ENCODE measurements at places on chromosomes 2 and 18.

DNA sequence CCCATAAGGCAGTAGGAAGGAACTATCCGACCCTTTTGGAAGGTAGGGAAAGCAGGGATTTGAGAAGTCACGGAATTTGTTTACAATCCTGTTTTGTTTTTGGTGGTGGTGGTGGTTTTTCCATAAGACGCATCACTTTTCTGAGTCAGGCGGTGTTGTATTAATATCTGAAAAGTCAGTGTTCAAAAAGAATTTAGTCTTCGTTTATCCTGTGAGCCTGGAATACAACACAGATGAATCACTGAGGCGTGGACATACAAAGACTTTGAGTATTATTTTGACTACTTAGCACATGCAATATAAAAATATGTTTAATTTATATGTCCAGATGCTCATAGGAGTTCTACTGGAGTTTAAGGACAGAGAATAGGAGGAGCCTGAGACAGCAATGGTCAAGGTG is 785 bp downstream of the ZNF892 start:
- no peak for DNase-seq

DNA sequence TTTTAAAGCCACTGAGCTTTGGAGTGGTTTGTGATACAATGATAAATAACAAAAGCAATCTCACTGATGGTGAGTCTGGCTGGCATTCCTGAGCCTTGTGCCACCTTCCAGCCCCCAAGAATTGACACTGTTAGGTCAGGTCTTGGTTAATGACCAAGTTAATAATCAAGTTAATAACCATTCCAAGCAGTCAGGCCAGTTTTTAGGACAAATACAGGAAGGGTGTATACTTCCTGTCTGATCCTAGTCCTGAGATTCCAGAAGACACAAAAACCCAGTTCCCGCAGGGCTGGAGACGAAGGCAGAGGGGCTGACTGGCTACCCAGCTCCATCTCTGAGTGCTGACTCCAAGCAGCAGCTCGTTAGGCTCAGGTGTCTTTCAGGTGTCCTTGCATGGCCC is 74.6 kb upstream of the LAPTM4A start:
- DNase-seq: no peak

DNA sequence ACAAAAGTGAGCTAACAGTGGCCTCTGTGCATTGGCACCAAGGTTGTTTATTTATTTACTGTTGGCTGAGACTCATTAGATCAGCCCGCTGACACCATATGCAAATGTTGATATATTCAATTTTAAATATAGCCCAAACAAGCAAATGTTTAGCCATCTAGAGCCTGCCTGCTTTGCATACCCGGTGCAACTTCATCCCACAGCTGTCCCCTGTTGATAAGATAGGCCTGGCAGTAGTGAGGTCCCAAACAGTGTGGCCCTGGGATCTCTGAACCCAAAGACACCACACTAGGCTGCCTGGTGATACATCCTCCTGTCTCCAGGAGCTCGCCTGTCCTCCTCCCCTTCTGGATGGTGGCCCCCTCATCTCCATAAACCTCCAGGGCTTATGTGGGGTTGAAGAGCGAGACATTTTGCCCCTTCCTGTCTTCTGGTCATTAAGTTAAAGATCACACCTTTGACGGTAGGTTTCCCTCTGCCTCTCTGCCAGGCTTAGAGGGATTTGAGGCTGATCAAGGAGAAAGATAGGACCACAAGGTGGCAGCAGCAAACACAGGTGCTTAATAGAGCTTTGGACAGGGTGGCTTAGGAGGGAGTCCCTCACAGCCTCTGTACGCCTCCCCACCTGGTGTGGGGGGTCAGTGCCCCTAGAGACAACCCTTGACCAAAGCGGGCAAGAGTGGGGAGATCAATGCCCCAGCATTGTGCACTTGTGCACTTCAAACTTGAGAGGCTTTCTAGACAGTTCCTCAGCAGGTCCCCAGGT is 23.7 kb upstream of the MYO5B start:
- DNase-seq: peak; percentile 25

- no peak for DNase-seq
Observed at GRCh38 chr18:42011053-42011452, 56.0 kb downstream of the PIK3C3 start.

DNA sequence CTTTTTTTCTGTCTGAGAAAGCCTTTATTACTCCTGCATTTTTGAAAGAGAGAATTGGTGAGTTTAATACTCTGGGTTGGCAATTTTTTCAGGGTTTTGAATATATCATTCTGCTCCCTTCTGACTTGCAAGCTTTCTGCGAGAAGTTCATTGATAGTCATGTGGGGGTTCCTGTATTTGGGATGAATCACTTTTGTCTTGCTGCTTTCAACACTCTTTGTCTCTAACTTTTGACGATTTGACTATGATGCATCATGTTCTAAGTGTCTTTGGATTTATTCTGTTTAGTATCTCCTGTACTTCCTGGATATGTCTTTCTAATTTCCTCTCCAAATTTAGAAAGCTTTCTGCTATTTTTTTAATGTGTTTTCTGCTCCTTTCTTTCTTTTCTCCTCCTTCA is 41.0 kb upstream of the SLC9A2 start:
- DNase-seq: no peak

GRCh38 chr2:56008661-56009431 is 85.3 kb upstream of the EFEMP1 start:
- DNase-seq: no peak

- no peak for DNase-seq
Observed at GRCh38 chr2:192267484-192267883, 72.8 kb upstream of the TMEFF2 start.

DNA sequence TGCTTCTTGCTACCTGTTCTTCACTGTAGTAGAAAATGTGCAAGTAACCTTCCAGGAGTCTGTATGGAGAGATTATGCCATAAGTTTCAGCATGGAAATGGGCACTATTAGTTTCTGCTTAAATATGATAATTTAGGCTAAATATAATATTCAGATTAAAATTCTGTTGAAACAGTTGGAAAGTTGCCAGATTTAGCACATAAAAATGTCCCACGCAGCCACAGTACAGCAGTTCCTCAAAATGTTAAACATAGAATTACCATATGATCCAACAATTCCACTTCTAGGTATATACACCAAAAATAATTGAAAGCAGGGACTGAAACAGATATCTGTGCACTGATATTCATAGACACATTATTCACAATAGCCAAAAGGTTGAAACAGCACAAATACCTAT is 121.2 kb downstream of the NRP2 start:
- no peak for DNase-seq

GRCh38 chr2:70789304-70790135 is 923 bp downstream of the FIGLA start:
- DNase-seq: peak; percentile 75

GRCh38 chr2:62741954-62742722 is 36.6 kb downstream of the EHBP1 start:
- DNase-seq: no peak

DNA sequence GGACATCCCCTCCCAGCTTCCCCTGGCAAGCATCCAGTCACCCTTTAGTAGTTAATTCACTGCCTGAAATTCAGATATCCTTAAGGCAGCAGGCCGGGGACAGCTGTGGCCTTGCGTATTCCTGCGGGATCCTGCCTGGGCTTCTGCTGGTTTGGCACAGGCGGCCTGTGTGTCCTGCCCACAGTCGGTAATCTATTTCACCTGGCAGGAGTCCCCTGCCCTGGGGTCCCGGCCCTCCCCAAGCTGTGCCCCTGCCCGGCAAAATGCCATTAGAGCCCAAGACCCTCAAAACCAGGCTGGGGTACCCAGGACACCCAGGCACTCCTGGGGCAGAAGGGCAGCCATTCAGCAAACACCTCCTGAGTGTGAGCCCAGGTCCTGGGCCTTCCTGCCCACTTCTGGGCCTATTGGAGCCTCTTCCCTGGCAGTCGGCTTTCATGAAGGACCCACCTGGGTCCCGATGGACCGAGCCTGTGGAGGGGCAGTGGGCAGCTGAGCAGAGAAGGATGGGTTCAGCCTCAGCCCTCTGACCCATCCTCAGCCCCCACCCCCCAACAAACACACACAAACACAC is 11.6 kb downstream of the CROCC2 start:
- DNase-seq: no peak

- no peak for DNase-seq
Observed at GRCh38 chr2:159136391-159136790, 150.1 kb downstream of the WDSUB1 start.

DNA sequence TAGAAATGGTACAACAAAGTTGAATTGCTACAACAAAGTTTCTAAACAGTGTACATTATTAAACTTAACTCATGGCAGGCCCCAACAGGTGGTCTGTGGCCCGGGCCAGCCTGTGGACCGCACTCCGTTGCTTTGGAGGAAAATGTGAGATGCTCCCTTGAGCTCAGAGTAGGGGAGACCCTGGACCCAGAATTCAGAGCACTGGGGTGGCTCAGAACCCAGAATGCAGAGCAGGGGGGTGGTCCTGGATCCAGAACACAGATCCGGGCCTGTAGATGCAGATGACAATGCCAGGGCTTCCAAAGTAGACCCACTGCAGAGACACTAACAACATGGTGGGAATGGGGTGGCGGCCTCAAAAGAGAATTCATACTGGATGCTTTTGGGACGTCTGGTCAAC is 311.0 kb downstream of the NDUFA10 start:
- DNase-seq: no peak

- DNase-seq: no peak
Observed at GRCh38 chr2:66789741-66790140, 354.8 kb downstream of the MEIS1 start.

DNA sequence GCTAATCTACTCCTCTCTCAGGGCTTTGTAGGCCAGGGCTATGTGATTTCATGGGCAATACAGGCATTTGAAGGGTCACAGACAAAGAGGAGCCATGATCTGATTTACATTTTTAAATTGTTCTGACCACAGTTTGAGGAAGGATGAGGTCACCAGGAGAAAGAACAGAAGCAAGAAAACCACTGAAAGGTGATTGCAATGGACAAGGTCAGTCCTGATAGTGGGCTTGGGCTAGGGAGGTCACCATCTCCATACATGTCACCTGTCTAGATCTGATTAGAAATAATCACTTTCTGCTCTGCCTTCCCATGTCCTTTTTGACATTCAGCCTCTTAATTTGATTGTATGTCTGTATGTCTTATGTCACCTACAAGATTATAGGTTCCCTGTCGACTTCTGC is 248.9 kb upstream of the CWC22 start:
- DNase-seq: no peak

- DNase-seq: no peak
Observed at GRCh38 chr18:76136701-76137100, 358.3 kb downstream of the ZNF516 start.

GRCh38 chr2:65960953-65961352 is 474.0 kb upstream of the MEIS1 start:
- DNase-seq: no peak

- DNase-seq: no peak
Observed at GRCh38 chr2:3885629-3886628, 182.6 kb downstream of the DCDC2C start.

DNA sequence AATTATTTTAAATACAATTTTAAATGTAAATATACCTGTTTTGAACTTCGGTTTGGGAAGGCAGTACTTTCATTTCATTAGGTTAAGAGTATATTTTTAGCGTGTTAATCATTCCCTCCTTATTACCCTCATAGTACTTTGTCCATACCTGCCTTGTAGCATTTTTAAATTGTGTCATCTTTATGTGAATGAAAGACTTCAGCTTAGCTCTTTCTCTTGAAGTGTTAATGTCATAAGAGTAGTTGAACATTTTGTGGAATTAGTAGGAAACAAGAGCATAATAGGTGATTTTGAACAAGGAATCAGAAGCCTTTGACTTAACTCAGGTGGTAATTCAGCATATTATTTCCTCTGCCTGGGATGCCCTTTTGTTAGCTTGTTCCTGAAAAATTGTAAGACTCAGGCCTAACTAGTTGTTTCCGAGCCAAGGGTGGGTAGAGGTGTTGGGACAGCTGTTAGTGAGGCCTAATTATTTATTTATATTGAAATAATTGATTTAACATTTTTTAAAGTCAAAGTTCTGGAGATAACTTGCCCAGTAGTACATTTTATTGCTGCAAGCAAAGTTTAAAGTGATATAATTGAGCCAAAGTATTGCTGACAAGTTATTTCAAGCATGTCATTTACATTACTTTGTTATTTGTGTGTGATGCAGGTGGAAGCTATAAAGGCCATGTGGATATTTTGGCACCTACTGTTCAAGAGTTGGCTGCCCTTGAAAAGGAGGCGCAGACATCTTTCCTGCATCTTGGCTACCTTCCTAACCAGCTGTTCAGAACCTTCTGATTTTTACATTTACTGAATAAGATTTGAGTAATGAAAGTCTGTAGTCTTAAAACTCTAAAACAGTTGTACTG is 38.7 kb downstream of the DDX1 start:
- DNase-seq: no peak

DNA sequence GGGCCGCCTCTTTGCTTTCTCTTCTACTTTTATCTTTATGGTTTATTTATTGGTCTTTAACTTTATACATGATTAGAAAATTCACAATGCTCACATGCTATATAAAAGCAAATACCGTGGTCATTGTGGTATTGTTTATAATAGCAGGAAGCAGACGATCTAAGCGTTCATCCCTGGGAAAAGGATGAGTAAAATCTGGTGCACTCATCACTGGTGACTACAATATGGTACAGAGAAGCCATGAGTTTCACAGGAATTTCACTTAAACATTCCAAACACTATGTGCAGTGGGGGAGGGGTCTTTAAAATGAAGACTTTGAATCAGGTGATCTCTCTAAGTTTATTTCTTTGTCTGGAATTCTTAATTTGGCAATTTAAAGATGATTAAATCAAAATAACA is 97.9 kb downstream of the SCN3A start:
- DNase-seq: no peak

DNA sequence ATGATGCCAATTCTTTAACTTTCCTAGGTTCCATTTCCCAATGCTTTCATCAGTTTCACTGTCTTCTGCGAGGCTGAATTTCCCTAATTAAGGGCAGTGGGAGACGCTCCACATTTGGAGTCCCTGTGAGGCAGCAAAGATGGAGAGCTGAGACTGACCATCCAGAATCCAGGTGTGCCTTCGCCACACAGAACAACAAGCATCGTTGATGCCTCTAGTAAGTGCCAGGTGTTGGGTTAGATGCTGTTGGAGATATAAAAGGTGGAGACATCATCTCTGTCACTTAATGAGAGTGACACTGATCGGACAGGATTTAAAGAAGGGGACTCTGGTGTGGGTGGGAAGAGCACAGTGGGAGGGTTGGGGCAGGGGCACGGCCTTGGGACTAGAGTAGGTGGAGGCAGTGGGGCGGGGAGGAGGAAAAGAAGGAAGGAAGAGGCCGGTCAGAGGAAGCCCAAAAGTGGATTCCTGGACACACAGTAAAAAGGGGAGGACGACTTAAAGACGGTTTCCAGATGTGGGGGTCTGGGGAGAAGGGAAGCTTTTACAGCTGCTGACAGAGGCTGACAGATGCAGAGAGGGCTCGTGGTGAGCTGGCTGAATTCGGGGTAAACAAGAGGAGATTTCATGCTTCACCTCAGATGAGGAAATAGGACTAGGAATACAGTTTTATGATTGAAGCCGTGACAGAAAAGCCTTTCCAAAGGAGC is 113.0 kb downstream of the BCL2 start:
- no peak for DNase-seq

All from activated naive CD4-positive, alpha-beta T cell treated with anti-CD3 and anti-CD28 coated beads, Interleukin-2, amount 50 U/mL, for 16 hours (primary cell).